ENCODE measurements at places on chromosomes 7 and 10.

DNA sequence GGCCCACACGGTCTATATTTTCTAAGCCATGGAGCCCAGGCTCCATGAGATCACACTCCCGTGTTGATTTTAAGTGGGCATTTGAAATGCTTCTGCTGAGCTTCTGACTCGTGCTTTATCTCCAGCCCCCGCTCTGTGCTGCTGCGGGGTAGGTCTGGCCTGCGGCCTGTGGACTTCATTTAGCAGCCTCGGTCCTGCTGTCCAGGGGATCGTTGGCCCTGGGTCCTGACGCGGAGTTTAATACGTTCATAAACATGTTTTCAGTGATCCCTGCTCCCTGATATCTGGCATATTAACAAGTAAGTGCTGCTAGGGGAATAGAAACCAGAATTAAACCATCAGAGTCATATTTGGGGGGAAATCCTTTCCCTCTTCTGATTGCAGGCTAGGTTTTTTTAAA is 540.3 kb upstream of the MGMT start:
- DNase-seq, result no peak

DNA sequence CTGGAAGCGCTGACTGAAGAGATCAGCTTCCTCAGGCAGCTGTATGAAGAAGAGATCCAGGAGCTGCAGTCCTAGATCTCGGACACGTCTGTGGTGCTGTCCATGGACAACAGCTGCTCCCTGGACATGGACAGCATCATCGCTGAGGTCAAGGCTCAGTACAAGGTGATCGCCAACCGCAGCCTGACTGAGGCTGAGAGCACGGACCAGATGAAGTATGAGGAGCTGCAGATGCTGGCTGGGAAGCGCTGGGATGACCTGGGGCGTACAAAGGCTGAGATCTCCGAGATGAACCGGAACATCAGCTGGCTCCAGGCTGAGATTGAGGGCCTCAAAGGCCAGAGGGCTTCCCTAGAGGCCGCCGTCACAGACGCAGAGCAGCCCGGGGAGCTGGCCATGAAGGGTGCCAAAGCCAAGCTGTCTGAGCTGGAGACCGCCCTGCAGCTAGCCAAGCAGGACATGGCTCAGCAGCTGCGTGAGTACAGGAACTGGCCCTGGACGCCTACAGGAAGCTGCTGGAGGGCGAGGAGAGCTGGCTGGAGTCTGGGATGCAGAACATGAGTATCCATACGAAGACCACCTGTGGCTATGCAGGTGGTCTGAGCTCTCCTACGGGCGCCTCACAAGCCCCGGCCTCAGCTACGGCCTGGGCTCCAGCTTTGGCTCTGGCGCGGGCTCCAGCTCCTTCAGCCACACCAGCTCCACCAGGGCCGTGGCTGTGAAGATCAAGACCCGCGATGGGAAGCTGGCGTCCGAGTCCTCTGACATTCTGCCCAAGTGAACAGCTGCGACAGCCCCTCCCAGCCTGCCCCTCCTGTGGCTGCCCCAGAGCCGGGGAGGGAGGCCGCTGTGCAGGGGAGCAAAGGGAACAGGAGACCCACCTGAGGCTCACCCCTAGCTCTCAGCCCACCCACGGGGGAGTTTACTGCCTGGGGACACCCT is 24.9 kb upstream of the AMPH start:
- DNase-seq, result no peak

- DNase-seq, result no peak
Measured at GRCh38 chr7:7122033-7122478, 60.3 kb upstream of the C1GALT1 start.

GRCh38 chr7:68604541-68604940 is 993.7 kb upstream of the AUTS2 start:
- DNase-seq, result no peak

DNA sequence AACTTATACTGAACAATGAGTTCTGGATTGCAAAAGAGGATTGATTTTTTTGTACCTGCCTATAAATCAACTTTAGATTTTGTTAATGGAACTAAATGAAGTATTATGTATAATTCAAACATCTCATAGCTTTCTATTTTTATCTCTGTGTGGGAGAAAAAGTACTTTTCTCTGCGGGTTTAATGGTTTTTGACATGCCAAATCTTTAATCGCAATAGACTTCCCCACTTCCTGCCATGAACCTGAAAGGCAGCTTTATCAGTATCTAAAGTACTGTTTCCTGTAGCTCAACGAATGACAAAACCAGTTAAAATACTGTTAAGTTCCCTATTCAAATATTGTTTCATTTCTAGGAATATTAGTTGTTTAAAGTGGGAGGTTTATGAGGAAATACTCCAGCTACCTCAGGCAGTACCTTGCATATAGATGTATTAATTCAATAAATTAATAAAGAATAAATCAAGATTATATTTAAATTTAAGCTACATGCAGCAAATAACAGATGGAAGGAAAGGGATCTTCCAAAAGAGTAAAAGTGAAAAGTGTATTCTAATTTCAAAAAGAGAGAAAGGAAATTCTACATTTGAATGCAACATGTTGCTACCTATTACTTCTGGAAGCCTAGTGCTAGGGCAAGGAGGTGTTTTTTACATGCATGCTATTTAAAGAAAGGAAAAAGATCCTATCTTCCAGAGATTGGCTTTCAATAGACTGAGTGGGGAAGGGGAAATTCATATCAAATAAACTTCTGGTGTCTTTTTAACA is 75.9 kb downstream of the SVOPL start:
- DNase-seq, result peak; percentile 47

GRCh38 chr7:156376317-156376716 is 264.3 kb upstream of the RNF32 start:
- no peak for DNase-seq

DNA sequence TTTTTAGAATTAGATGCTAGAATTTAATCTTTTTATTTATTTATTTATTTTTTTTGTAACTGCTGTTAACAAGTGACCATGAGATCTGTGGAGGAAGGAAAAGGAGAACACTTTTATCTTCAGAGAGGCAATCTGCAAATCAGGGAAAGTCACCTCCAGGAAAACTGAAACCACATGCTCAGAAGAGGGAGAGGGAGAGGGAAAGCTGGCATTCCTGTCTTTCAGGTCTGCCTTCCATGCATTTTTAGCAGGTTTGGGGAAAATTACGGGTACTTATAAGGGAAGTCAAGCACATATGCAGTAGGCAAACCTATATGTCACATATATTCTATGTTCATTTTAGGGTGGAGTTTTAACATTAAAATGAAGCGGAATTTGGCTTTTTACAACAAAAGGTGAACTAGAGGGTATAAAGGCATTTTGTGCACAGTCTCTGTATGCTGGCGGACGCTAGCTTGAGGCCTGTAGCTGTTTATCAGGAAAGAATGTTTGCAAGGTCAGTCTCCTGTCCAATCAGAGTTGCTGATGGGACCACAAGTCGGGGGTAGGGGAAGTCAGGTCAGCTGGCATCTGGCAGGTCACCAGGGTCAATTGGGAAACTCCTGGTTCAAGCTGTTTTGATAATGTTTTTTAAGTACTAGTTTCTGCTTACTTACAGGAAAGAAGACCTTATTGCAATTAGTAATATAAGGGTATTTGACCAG is 333.5 kb downstream of the GPR158 start:
- no peak for DNase-seq

DNA sequence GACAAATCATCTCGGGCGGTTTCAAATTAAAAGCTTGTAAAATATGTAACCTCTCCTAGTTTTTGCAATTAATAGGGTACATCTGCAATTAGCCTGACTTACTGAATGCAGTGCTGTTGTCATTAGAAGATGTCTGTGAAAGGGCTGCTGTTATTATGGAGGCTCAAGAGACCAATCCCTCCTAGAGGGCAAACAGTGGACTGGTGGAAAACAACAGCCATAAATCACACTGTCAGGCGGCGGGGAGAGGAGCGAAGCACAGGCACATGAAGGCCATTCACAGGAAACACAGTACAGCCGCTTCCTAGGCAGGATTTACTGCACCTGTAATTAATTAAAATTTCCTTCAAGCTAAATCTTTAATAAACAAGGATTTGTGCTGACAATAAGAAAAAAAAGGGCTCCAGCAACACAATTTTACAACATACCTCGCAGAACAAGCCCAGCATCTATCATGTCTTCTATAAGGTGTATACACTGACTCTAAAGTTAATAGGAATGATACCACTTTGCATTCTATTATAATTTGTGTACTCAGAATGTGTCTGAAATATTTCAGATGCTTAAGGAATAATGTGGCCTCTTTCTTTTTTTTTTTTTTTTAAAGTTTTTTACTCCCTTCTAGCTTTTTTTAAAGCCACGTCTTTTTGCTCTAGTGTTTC is 50.7 kb downstream of the ERCC6 start:
- DNase-seq, result no peak

- no peak for DNase-seq
Measured at GRCh38 chr7:40714363-40715052, 579.7 kb downstream of the SUGCT start.

GRCh38 chr10:513393-513792 is 176.1 kb downstream of the DIP2C start:
- no peak for DNase-seq

DNA sequence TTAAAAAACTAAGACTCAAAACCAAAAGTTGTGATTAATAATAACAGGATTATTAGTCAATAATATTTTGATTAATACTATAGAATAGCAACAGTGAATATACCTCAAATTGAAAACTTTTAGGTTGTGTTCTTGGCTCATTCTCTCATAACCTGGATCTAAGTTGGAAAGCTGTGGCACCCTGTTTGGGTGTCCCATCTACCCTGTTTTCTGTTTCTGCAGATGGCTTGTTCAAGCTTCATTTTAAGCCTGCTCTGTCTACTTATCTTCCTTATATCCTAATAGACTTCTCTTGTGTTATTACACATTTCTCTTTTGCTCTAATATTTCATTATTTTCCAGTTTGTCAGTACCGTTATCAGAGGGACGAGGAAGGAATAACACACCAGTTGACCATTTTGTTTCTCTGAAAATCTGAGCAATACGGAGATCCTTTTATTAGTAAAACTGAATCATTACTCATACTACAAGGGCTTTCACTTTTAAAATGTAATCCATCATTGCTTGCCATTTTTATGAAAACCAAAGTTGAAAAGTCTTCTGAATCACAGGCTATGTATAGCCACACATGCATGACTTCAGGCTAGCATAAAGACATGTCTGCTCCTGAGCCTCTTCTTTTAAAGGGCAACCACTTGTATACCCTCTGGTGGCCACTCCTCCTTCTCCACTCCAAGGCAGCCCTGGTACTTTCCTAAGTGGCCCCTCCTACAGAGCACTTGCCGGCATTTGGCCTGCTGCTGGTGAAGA is 22.3 kb downstream of the COX15 start:
- peak; percentile 48 for DNase-seq

- peak; percentile 69 for DNase-seq
Measured at GRCh38 chr10:14571866-14572507, 202.7 kb downstream of the FAM107B start.

GRCh38 chr10:127354255-127354654 is 157.9 kb upstream of the INSYN2A start:
- no peak for DNase-seq

GRCh38 chr10:50447691-50448090 is 176.1 kb downstream of the SGMS1 start:
- DNase-seq, result no peak

DNA sequence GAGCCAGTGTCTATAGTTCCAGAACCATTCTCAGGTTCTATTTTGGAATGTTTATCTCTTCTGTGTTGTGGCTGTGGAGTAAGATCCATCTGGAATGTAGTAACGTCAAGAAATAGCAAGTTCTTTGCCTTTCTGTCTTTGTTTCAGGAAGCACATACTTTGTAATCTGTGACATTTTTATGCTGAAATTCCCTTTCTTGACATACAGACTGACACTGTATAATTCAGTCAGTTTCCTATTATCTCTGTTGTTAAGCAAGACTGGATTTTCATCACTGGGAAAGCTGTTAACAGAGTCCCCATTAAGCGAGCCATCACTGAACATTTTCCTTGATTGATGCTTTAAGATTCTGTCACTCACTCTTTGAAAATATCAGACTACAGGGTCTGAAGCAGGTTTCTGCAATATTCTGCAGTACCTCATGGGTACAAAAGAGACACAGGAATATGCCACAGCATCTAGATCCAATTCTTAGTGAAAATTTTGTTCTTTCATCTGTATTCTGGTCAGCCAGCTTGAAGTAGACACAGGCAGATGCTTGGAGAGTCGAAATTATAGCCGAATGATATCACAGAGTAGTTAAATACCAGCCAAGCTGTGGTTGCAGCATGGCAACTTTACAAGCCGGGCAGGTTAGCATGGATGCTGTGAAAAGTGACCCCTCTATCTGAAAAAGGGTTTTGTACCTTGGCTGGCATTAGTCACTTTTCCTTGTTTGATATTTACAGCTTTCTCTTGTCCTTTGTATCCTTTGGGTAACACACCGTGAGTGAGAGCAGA is 62.6 kb downstream of the CACNB2 start:
- DNase-seq, result no peak
